ENCODE measurements at places on chromosomes 12 and 14.

DNA sequence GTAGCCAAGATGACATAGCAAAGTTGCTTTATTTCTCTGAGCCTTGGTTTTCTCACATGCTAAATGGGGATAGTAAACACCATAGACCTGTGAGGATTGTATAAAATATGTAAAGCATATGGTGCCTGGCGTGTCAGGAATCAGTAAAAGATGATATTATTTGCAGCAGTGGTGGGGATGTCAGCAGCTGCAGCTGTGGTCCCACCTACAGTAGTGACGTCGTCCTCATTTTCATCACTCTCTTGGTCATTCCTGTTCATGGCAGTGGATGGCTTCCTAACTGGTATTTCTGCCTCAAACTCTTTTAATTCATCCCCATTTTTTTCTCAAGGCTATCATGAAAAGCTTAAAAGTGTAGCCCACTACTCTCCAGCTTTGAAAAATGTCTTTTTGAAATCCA, 12.1 kb downstream of the BMAL2 start:
- DNase-seq: no peak

DNA sequence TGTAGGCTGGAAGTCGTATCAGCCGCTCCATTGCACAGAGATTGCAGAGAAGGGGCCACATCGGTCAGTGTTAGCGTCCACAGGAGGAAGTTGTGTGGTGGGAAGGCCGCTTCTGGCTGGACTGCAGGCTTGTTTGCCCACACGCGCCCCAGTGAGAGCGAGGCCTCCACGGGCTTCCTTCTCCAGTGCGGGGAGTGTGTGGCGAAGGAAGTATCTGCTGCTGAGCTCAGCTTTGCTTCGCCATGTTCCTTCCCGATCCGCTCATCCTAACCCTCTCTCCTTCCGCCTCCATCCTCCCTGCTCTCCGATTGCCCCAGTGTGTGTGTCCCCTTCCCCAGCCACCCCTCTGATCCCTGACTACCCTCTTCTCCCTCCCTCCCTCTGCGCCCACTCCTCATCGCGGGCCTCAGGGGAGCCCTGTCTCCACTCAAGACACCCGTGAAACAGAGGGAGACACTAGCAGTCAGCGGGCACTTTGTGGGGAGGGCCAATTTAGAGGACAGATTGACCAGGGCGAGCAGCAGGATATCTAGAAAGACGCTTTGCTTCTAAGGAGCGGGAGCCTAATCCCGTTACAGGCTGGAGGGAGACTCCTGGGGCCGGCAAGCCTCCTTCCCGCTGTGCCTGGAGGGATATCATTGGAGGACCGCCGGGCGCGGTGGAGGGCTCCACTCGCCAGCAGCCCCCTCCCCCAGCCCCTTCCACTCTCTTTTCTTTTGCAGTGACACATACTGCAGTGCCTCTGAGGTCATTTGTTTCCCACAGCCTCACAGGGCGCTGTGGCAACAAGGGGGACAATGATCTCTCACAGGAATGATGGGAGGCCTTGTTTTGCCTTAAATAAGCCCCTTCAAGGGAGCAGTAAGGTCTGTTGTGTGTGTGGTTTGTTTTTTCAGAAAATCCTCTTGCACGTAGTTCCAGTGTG, 428.8 kb downstream of the ZFP36L1 start:
- no peak for DNase-seq

GRCh38 chr14:22463763-22464173, 125.3 kb downstream of the DAD1 start:
- no peak for DNase-seq

GRCh38 chr12:48454667-48455066, 17.7 kb upstream of the ANP32D start:
- DNase-seq: no peak

- DNase-seq: no peak
These were observed 578 bp downstream of the ADAMTS20 start for GRCh38 chr12:43551279-43551970.
